Cardiac septum (tissue), 1 donor: ENCODE measurements at places on chromosomes 2 and 18.

GRCh38 chr2:28465148-28465885, 30.5 kb upstream of the PLB1 start:
- DNase-seq = no peak

GRCh38 chr18:79403723-79404566, 8.2 kb downstream of the NFATC1 start:
- DNase-seq = no peak

GRCh38 chr2:223979730-223980396, 22.6 kb downstream of the MRPL44 start:
- DNase-seq = no peak

DNA sequence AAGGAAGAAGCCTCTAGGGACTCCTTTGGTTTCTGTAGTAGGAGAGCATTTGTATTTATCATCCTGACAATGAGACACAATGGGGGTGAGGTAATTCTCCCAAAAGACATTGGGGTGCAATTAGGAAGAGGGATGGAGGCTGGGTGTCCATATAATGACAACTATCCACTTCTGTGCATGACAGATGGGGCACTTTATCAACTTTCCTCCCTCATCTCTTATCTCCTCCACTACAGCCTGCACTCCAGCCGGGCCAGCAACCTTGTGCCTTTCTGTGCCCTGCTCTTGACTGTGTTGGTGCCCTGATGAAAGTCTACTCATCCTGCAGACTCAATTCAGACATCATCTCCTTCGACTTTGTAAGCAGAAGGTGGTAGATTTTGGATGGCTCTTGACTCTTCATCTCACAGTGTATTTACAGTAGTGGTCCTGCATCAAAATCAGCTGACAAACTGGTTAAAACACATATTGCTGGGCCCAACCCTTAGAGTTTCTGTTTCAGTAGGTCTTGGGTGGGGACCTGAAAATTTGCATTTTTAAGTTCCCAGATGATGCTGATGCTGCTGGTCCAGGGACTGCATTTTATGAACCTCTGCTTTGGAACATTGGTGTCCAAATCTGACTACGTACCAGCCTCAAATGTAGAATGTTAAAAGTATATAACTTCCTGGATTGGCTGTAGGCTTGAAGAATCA, 40.8 kb upstream of the CFAP36 start:
- DNase-seq = no peak

GRCh38 chr2:108621687-108622681, 87.7 kb downstream of the LIMS1 start:
- no peak for DNase-seq

- no peak for DNase-seq
Measured at GRCh38 chr18:28163201-28163775, 13.6 kb downstream of the CDH2 start.

GRCh38 chr2:215615803-215616174, 179.9 kb upstream of the FN1 start:
- DNase-seq = no peak

DNA sequence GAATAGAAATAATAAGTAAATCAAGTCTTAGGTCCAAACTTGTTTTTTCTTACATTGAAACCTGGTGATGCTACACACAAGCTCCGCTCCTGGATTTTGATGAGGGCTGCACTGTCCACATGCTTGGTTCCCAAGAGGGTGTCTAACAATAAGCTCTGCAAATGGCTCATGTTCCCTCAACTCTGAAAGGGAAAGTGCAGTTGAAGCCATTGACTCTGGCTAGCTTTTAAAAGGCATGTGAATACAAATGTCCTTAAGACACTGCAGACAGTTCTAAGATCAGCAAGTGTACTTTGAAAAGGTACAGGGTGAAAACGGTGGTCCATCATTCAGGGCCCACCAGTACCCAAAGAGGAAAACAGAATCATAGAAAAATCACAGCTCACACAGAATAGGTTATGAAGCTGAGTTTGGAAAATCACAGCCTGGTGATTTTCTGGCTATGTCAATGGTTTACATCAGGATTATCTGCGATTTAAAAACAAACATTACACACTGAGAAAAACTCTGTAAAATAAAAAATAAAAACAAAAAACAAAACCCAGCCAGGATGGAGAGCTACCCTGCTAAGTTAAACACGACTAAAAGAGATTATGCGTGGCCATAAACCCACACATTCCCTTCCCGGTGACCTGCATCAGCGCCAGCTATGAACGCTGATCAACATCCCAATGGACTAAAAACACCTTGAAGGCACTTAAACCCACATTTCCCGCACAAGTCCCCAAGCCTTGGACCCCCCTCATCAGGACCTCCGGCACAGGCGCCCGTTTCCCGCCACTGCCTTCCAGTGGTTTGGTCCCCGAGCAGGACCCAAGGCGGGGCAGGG, 554 bp downstream of the PFN4 start:
- DNase-seq = no peak

GRCh38 chr2:218958276-218958675, 1.2 kb upstream of the CDK5R2 start:
- DNase-seq = peak; percentile 31

GRCh38 chr2:196566961-196567666, 72.4 kb upstream of the CCDC150 start:
- no peak for DNase-seq

DNA sequence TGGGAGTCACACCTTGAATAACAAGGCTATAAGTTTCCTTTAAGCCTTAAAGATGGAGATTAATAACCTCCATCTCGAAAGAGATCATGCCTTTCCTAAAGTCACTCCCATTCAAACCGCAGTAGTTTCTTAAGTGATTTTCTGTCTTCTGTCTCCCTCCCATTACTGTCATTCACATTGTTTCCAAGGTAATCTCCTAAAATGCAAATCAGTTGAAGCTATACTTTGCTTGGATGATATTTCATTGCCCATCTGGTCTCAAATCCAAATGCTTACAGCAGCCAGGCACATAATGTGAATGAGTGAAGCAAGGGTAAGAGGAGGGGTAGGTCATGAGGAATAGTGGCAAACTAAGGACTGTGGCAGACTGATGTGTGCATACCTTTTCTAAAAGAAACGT, 116.4 kb downstream of the CCDC141 start:
- no peak for DNase-seq

DNA sequence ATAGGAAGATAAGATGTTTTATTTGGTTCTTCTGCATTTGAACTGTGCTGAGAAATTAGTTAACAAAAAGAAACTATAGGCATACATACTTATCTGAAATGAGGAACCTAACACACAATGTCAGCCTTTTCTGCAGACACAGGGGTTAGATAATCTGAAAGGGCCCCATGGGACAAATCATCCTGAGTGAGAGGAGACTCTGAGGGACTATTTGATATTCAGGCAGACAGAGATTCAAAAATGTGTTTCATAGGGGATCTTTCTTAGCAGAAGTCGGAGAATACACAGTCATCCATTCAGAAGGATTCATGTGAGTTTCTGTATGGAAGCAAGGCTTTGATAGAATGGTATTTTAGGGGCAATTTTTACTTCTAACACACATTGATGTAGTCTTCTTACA, 79.1 kb downstream of the NCKAP5 start:
- DNase-seq = no peak

DNA sequence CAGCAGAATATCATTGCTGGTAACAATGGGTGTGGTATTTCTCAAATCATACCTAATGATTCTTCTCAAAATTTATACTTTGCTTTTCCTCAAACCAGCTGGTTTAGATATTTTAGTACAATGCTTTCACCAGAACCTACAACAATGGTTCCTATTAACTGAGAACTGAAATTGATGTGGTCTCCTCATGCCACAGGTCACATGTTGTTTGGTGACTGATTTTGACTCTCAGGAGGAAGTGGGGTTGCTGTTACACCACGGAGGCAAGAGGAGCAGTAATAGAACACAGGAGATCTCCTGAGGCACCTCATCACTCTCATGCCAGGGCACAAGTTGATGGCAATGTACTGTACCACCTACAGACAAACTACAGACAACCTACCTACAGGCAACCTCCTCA, 3.0 kb upstream of the CEP68 start:
- no peak for DNase-seq

DNA sequence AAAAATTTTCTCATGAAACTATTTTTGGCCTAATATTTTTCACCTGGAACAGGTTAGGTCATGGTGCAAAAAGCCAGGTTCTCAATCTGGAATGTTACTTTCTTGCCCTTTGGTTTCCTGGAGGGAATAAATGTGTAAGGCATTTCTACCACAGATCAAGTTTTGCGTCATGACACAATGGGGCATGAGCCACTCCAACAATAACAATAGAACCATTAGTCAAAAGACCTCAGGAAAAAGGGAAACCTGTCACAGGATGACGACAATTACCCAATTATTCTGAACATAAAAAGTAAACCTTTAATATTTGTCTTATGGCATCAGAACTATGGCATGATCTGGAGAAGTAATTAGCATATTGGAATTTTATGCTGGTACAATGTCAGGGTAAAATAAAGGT, 88.2 kb upstream of the HNRNPA3 start:
- DNase-seq = no peak

GRCh38 chr2:23401427-23402204, 16.6 kb downstream of the KLHL29 start:
- peak; percentile 9 for DNase-seq

DNA sequence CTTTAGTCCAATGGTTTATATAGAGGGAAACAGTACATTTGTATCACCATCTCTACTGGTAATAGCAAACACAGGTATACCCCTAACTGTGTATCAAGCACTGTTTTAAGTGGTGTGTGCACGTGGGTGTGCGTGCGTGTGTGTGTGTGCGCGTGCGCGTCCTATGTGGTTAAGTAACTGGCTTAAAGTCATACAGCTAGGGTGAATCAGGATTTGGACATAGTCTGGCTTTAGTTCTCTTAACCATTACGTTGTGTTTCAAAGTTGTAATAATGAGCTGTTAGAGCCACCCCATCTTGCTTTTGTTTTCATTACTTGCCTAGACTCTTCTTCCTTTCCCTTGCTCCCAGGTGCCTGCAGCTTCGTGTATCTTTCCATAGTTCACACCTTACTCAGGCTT, 2.1 kb downstream of the HADHB start:
- no peak for DNase-seq

DNA sequence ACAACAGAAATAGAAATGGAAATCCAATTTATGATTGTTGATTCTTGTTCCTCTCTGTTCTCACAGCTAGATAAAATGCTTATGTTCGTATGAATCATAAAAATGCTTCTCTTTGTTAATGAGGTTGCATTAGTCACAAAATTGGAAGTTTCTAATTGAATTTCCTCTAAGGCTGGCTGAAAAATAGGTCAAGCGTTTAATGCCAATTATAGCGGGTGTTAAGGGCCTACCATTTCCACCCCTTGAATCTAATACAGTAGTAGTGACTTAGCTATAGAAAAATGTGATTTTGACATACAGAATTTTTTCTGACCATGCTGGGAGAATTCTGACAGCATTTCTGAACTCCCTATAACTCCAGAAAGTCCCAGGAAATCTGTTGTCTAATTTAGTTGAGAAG, 107.1 kb downstream of the TTN start:
- no peak for DNase-seq

DNA sequence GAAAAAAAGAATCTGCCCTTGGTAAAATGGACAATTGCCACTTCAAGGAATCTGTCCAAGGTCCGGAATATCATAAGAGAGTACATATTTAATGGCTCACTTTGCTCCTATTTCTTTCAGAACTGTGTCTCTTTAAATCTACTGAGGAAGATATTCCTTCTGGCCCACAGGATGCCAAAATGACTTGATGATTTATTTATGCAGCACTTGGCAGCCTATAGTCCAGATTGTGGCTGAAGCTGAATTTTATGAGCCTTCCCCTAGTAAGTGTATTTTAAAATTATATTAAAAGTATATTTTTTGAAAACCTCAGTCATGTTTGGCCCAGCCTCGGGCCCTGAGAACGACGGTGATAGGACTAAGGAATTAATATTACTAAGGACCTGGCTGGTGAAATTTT, 465.1 kb upstream of the HNRNPA3 start:
- DNase-seq = no peak

DNA sequence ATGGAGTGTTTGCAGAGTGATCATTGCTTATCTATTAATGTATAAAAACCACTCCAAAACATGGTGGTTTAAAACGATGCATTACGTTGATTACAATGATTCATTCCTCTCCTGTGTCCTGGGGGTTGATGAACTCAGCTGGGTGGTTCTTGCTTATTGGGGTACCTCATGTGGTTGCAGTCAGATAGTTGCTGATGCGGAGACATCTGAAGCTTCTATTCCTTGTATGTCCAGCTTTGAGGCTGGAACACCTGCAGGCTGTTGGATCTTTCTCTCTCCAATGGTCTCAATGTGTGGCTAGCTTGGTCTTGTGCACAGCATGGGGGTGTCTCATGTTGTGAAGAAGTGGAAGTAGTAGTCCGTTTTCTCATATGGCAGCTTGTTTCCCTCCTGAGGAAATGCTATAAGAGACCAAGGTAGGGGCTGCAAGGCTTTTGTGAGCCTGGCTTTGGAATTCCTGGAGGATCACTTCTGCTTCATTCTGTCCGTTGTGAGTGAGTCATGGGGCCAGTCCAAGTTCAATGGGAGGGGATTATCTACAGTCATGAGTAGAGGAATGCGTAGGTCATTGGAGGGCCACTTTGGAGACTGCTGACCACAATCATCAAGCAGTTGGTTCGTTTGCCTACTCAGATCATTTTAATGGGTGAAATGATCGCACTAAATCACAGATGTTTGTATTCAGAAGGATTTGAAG, 601.0 kb downstream of the SLC4A3 start:
- no peak for DNase-seq

DNA sequence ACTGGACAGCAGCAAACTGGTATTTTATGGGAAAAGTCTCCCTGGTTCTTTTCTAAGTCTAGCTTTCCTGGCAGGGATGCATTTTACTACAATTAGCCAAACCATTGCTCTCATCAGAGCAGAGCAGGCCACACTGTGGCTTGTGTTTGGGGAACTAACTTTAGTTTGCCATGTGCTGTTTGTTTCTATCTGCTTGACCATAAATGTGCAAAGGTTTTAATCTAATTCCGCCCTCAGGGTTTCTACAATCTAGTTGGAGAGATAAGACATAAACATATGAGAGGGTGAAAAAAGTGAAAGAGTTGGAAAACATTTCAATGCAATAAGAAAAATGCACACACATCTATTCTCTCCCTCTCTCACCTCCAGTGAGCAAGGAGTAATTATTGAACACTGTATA, 86.9 kb upstream of the MAPK4 start:
- DNase-seq = no peak

- no peak for DNase-seq
Measured at GRCh38 chr2:203733684-203734083, 27.2 kb downstream of the CD28 start.
